ENCODE measurements at places on chromosomes 3 and 15.

GRCh38 chr3:98869391-98869790 is 32.1 kb downstream of the DCBLD2 start:
- DNase-seq: no peak

- no peak for DNase-seq
Measured at GRCh38 chr3:176794406-176794805, 402.9 kb downstream of the TBL1XR1 start.

GRCh38 chr3:138063416-138063815 is 52.0 kb downstream of the DZIP1L start:
- DNase-seq: no peak

- no peak for DNase-seq
Measured at GRCh38 chr3:124140746-124141145, 148.8 kb upstream of the ROPN1 start.

- DNase-seq: no peak
Measured at GRCh38 chr15:85865070-85865684, 70.5 kb upstream of the KLHL25 start.

DNA sequence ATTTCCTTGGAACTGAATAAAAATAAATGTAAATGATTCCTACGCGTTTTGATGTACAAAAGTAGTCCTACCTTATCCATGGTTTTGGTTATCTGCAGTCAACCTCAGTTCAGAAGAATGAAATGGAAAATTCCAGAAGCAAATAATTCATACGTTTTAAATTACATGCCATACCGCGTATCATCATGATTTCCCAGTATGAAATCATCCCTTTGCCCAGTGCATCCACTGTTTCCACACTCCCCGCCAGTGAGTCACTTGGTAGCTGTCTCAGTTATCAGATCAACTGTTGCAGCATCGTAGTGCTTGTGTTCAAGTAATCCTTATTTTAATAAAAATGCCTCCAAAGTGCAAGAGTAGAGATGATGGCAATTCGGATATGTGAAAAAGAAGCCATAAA is 9.1 kb upstream of the MFSD1 start:
- no peak for DNase-seq

GRCh38 chr3:4888913-4889846 is 90.1 kb upstream of the BHLHE40 start:
- DNase-seq: no peak

DNA sequence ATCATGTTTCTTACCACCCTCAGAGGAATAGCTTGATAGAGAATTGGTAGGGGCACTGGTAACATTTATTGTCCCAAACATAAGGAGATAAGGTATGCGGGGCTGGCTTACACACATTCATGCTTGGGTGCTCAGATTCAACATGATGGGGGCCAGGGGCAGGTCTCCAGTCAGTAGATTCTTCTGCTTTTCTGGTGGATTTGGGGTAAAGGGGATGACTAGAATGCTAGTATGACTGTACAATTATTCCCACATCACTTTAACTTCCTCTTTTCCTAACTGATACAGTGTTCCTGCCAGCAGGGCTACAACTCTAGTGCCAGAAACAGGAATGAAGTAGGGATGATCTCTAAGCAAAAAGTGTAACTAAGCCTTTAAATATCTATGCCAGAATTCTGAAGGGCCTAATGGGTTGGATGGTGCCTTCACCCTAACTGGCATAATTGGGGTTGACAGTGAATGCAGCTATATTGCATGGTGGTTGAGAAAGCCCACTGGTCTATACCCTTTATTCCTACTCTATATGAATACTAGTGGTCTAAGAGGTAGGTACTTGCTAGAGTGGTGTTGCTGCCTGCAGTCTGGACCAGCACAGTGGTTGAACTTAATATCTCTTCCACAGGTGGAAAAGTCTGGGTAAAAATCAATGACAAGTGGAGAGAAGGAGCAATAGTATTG is 117.4 kb downstream of the IL12A start:
- no peak for DNase-seq

- no peak for DNase-seq
Measured at GRCh38 chr15:68492855-68493254, 60.9 kb upstream of the ITGA11 start.

GRCh38 chr15:74460298-74460697 is 662 bp downstream of the UBL7 start:
- no peak for DNase-seq

GRCh38 chr3:60552581-60552980 is 698.7 kb downstream of the FHIT start:
- no peak for DNase-seq
